ENCODE measurements at places on chromosomes 5 and 9.
A peak's percentile ranks its signal among the peaks of the same experiment; 100 is the strongest.

DNA sequence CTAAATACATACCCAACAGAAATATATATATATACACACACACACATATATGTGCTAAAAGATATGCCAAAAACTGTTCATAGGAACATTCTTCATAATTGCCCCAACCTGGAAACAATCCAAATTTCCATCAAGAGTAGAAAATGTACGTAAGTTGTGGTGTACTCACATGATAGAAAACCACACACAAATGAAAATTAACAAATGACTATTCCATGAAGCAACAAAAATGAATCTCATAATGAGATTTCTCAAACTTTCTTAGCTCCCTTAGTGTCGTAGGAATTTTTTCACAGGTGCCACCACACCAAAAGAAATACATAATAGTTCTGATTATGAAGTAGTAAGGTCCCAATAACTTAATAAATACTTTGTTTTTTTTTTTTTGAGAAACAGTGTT is 7.8 kb downstream of the ATP10B start:
- no peak for DNase-seq

DNA sequence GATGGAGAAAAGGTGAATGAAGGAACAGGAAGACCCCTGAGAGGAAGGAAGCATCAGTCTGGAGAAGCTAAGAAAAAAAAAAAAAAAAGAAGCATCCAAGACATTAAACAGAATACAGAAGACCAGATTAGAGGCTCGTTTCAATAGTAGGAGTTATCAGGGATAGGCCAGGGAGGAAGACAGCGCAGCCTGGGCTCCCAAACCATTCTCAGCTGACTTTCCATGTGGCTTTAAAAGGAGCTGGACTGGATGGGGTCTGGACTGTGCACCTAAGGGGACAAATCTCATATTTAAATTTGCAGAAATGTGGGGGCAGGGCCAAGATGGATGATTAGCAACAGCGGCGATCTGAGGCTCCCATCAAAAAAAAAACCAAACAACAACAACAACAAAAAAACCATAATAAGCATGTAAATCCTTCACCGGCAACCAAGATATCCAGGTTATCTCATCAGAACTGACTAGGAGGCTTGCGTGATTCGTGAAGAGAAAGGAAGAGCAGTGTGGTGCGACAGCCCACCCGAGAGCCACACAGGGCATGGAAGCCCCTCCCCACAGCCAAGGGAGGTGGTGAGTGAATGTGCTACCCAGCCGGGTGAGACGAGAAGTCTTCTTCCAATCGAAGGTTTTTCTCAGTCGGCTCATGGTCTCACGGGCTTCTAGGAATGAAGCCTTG is 114.9 kb upstream of the ADAMTS16 start:
- DNase-seq = no peak

DNA sequence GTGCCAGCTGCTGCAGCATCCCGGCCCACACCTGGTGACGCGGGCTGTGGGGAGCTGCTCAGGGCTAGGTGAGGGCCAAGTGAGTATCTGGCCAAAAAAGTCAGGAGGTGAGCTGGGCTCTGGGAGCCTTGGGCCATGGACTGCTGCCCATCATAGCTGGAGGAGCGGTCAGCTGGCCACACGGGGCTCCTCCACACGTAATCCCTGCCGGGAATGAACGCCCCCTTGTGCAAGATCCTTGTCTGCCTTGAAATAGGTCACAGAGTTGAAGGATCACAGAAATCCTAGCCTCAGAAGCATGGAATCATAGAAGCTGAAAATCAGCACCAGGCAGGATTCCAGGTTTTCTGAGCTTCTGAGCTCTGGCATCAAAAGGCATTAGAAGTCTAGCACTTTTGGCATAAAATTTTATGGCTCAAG is 16.8 kb upstream of the COL27A1 start:
- no peak for DNase-seq

GRCh38 chr5:127031863-127032232 is 1.5 kb upstream of the MARCHF3 start:
- DNase-seq = no peak

DNA sequence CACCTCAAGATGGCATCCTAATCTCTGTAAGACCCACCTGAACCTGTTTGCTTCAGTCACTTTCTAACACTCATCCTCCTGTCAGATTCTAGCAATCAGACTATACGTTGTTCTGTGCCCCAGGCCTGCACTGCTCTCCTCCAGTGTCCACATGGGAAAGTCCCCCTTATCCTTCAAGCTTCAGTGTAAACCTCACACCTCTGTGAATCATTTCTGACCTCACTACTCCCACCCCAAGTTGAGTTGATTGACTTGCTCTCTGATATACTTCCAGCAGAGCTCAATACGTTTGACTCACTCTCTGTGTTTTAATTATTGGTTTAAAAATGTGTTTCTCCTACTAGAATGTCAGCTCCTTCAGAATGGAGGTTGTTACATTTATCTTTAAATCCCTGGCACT is 240.2 kb downstream of the FBXL17 start:
- no peak for DNase-seq

DNA sequence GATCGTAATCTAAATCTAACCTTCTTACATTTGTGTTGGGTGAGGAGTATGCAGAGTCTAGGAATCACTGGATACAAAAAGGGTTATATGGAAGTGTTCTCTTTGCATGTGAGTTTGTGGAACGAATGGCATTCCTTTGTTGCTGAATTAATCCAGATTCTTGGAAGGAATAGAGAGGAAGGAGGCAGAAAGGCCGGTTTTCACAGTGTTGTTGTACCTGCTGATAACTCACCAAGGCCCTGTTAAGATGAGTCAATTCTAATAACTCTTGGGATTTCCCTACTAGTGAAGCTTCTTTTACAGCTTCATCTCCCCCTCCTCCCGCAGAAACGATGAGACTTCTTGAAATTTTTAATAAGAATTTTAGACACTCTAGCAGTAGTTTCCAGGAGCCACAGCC is 84.0 kb downstream of the ZSWIM6 start:
- no peak for DNase-seq

DNA sequence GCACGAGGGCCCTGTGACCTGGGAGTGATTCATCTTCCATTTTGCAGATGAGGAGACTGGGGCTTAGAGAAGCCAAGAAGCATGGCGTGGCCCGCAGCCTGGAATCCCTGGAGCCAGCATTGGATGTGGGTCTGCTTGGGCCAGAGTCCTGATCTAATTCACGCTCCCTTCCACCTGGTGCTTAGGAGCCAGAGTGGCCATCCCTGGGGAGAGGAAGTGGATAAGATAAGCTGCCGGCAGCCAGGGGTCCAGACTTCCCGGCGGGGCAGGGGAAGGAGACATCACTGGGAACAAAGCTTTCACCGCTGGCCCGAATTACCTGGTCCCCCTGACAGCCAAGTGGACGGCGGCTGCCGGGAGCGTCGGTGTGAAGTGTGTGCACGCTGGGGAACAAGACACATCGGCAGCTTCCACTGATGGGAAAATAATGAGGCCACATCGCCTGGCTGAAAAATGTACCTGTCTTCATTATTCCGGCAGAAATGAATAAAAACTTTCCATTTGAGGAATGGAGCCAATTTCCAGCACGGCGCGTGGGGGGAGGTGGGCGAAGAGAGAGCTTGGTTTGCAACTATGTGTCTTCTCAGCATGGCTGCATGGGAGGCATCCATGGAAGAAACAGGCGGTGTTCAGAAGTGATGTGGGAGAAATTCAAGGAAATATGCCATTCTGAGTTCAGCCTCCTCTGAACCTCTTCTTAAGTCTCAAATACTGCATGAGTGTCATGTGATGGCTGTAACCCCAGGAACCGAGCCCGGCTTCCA is 78.5 kb downstream of the OLFM1 start:
- no peak for DNase-seq

GRCh38 chr5:59891962-59892643 is 1.4 kb downstream of the PDE4D start:
- DNase-seq = no peak

- no peak for DNase-seq
These were observed 326.3 kb downstream of the OSTF1 start for GRCh38 chr9:75414371-75415160.

DNA sequence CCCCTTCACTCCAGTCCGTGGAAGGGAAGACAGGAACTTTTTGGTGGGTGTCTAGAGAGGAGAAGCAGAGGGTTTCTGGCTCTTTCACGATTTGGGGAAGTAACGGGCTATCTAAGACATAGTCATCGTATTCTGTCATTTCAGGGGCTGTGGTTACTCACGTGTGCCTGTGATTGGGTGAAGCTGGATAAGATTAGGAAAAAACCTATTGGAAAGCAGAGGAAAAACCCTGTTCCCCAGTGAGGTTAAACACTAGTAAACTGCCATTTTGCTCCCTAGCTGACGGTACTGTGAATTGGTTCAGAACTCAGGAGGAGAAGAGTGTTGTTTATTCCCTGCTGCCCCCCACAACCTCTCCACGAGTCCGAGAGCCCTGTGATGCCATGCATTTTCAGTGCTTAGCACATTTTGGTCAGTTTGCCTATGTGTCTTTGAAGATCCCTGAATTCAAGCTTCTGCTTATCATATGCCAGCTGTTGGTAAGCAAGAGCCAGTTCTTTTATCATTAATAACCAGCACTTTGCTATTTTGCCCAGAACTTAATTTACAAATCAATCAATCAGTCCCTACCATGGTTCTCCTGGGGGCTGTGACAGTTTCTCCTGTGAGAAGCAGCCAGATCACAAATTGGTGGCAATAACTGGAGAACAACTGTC is 45.1 kb upstream of the ROR2 start:
- no peak for DNase-seq

GRCh38 chr5:43874772-43875171 is 271.8 kb downstream of the NNT start:
- peak; percentile 86 for DNase-seq

GRCh38 chr9:16369427-16369826 is 501.0 kb downstream of the BNC2 start:
- DNase-seq = no peak

DNA sequence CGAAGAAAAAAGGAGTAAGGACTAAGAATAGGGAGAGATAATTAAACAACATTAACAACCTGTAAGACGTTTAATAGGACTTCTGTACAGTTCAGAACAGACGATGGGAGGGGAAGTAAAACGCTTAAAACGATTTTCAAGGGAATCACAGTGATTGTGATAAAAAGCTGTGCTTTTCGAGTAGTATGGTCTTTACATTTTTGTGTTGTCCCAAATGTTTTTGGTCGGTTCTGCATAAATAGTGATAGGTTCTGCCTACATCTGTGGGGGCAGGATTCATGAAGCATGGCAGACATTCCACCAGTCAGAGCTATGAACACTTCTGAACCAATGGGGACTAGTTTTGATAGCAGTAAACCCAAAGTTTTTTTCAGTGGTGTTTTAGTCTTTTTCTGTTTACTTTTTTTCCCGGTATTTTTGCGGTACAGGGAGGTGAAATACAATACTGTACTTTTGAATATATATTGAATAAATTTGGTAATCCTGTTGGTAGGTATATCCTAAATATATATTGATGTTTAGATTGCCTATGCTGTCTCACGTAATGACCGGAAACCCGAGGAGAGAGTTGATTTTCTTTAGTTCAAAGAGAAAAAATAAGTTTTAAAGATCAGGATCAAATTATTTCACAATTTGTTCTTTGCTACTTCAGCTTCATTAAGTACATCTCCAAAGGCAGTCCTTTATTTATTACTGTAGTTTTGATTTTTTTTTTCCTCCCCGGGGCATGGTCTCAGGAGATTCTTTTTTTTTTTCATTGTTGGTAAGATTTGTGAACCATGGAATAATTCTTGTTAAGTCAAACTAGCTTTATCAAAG is 1.3 kb downstream of the ERBIN start:
- DNase-seq = no peak

GRCh38 chr5:43421450-43422133 is 9.4 kb upstream of the CCL28 start:
- DNase-seq = no peak

GRCh38 chr9:14348373-14349145 is 34.6 kb upstream of the NFIB start:
- no peak for DNase-seq

DNA sequence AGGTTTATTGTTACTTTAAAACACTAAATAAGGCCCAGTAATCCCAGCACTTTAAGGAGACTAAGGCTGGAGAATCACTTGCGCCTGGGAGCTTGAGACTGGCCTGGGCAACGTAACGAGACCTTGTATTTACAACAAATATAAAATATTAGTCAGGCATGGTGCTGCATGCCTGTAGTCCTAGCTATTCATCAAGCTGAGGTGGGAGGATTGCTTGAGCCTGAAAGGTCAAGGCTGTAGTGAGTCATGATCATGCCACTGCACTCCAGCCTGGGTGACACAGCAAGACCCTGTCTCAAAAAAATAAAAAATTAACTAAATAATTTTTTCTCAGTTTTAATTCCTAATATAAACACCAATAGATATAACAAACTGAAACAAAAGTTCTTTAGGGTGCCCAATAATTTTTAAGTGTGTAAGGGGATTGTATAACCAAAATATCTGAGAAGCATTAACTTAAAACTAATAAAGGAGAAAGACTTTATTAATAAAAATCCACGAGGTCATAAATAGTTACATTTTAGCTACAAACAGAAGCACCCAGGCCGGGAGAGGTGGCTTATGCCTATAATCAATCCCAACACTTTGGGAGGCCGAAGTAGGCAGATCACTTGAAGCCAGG is 32.7 kb downstream of the FAM13B start:
- no peak for DNase-seq

- DNase-seq = no peak
These were observed 119.8 kb downstream of the GABRG2 start for GRCh38 chr5:162187371-162187770.

DNA sequence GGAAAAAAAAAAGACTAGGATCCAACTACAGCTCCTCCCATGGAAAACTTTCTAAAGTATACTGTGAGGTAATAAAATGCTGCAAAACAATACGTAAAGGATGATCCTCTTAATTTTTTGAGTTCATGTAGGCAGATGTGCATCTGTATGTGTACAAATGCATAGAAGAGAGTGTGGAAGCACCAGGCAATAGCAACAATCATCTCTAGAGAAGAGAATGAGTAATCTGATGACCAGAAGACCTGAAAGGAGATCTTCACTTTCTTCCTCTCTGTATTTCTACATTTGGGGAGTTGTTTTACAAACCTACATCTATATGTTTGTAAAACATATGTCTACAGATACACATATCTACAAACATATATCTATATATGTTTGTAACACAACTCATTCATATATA is 29.3 kb upstream of the SPDL1 start:
- no peak for DNase-seq

- DNase-seq = no peak
These were observed 90.9 kb upstream of the SLCO6A1 start for GRCh38 chr5:102589661-102590060.

DNA sequence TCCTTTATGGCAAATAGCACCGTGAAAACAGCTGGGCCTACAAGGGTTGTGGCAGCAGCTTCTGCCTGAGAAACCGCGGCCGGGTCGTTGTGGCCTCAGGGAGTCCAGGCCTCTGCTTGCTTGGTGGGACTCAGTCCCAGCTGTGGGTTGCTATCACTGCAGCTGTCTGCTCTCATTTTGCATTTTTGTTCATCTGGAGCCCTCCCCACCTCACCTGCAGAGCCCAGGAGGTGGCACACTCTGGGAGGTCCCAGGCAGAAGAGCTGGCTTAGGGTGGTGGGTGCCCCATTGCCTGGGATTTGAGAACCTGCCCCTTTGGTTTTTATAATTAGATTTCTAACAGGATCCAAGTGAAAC is 138.4 kb downstream of the GADD45G start:
- DNase-seq = no peak
